Activated T-cell treated with anti-CD3 and anti-CD28 coated beads for 48 hours (primary cell): ENCODE measurements at places on chromosomes 2 and 18.

- no peak for DNase-seq
These were observed 123.4 kb upstream of the EPC2 start for GRCh38 chr2:148521181-148521580.

DNA sequence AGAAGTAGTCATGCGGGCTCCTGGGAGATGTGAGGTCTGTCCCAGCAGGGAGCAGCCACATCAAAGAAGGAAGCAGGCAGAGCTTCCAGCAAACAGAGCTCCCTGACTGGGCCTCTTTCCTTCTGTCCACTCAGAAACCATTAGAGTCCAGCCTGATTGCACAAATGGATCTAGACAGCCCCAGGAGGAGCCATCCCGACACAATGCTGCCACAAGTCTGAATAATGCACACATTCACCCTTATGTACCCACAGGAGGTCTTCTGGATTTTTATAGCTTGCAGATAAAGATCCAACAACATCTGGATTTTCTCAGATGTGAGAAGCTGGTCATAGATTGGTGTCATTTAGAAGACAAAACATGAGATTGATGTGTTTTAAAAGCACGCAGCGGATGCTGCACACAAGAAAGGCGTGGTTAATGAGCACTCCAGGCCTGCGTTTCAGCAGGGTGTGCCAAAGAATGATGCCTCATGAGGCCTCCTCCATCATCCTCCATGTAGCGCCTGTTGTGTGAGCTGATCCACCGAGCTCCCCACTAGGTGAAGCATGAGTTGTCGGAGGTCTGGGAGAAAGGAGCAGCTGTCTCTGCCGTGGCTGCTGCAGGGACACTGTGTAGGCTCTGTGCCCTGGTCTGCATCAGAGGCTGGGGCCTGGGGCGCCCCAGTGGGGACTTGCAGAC lies 60.6 kb downstream of the MTCL1 start:
- DNase-seq: no peak

DNA sequence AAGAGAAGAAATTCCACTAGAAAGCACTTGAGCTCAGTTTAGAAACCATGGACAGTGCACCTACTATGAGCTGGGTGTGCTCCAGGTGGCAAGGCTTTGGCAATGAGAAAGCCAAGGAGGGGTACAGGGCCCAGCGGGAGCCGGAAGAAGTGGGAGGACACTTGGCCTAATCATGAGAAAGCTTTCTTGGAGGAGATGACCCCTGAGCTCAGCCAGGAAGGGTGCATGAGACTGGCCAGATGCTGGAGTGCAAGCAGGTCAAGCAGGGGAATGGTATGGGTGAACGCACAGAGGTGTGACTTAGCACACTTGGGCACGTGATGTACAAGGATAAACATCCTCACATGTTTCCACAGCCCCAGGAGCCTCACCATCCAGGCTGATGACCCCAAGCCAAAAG lies 97.2 kb upstream of the GLI2 start:
- DNase-seq: no peak

GRCh38 chr2:189260361-189260814 lies 80.8 kb upstream of the COL5A2 start:
- DNase-seq: no peak
